Large intestine (tissue), 12 donors: ENCODE measurements at places on chromosomes 1 and 21. TPM values are rescaled to one million over a fixed set of nuclear protein-coding genes. Genes with fewer than 3 reads are reported as not detected.

DNA sequence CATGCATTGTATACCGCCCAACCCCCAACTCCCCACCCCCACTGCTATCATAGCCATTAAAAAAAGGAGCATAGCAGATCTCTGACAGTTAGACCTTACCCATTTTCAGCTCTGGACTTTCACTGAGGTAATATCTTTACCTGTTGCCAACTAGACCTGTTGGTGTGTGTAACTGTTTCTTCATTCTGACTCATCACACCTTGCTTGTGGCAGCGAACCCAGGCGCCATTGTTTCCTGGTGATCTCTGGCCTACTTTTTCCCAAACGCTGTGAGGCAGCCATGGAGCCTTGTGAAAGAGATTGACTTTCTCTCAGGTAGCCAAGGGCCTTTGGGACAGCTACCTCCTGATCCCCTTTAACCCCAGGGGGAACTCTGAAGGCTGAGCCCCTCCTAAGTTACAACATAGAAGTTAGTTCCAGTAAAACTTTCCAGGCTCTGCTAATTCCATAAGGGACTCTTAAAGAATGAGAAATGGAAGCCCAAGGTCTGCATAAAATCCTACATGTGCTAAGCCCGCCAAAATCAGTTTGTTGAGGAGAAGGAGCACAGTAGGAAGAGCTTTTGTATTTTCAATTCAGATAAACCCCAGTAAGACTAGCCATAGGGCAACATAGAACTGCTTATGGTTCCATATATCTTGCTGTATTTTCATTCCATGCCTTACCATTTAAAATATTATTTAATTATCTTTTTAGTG, 196.1 kb upstream of the CAMK1G start:
- H3K4me1 ChIP-seq = no peaks in the 10 kb centered on the region
- no peak overlapping the region for H3K27ac ChIP-seq
- H3K27me3 ChIP-seq = no peaks in the 10 kb centered on the region
- no peaks in the 10 kb centered on the region for H3K36me3 ChIP-seq

GRCh38 chr1:234553240-234554188, 56.5 kb downstream of the IRF2BP2 start:
- H3K4me1 ChIP-seq = peaks cover 11% of the 10 kb centered on the region
- no peaks in the 10 kb centered on the region for H3K27me3 ChIP-seq
- peak; percentile 74 for DNase-seq
- peak overlapping the region; percentile 84 for H3K27ac ChIP-seq
- H3K36me3 ChIP-seq = no peaks in the 10 kb centered on the region

- no peaks in the 10 kb centered on the region for H3K27me3 ChIP-seq
- H3K4me1 ChIP-seq = no peaks in the 10 kb centered on the region
- no peaks in the 10 kb centered on the region for H3K36me3 ChIP-seq
- no peak overlapping the region for H3K27ac ChIP-seq
- no peak overlapping the region for H3K4me3 ChIP-seq
- no peak for DNase-seq
These were observed 55.7 kb downstream of the PSMG1 start for GRCh38 chr21:39127506-39127905.

DNA sequence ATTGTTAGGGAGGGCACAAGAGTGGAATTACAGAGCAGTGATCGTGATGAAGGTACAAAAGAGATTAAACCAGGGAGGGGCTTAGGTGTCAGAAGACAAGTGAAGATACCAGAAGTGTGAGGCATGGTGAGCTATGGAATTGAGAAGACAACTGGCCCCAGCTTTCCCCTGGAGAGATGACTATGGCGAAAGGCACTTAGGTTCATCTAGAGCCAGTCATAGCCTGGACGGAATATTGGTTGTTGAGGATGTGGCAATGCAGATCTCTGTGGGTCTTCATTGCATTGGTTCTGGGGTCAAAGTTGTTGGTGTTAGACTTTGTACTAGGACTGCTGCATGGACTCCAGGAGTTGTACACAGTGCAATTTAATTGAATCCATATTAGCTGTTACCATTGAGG, 115.7 kb downstream of the FASLG start:
- H3K27ac ChIP-seq = no peak overlapping the region
- H3K36me3 ChIP-seq = no peaks in the 10 kb centered on the region
- H3K27me3 ChIP-seq = no peaks in the 10 kb centered on the region
- H3K4me1 ChIP-seq = no peaks in the 10 kb centered on the region

DNA sequence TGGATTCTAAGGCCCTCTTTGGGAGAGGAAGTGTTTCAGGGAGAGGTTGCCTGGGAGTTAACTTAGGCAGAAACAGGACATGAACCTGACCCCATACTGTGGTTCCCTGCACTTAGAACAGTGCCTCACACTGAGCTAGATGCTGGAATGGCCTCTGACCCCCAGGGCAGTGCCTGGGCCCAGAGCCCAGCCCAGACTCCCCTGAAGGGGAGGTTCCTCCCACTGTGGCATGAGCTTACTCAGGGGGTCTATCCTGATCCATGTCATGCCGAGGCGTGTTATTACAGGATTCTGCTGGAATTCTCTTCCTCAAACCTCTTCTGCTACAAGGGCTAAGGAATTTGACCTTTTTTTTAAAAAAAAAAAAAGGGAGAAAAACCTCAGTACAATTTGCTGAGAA, 72.2 kb downstream of the MRPL37 start:
- peaks cover 48% of the 10 kb centered on the region for H3K4me1 ChIP-seq
- H3K36me3 ChIP-seq = peaks cover 5% of the 10 kb centered on the region
- H3K4me3 ChIP-seq = no peak overlapping the region
- no peaks in the 10 kb centered on the region for H3K27me3 ChIP-seq
- no peak for DNase-seq
- peak overlapping the region; percentile 47 for H3K27ac ChIP-seq

DNA sequence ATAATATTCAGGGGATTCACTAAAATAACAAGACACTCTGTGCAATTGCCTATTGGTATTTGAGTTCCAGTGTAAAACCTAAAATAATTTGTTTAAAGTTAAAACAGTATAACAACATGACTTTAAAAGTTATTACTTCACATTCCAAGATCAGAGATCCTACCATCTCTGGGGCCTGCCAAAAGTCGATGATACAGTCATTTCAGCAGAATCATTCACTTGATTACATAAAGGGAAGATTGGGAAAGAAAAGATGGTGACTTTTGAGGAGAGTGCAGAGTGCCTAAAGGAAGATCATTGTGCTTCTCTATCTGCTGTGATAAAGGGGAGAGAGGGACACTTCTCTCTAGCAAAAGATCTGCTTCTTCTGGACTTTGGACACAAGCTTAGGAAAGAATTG, 784.4 kb upstream of the ADGRL4 start:
- no peaks in the 10 kb centered on the region for H3K27me3 ChIP-seq
- H3K4me1 ChIP-seq = no peaks in the 10 kb centered on the region
- DNase-seq = no peak
- no peak overlapping the region for H3K4me3 ChIP-seq

DNA sequence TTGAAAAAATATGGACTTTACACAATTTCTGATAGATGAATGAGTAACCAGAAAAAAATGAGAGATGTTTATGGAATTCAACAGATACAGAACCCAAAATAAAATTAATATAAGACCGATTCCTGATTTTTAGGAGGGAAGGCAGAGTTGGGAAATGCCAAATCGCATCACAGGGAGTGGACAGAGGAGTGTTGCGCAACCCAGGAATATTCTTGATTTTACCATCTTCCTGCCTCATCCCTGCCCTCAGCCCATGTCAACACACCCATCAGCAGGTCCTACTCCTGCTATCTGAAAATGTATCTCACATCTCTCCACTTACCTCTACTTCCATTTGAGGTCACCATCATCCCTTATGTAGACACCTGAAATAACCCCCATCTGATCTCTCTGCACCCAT, 221.0 kb downstream of the DSCAM start:
- no peak for DNase-seq
- no peaks in the 10 kb centered on the region for H3K27me3 ChIP-seq

DNA sequence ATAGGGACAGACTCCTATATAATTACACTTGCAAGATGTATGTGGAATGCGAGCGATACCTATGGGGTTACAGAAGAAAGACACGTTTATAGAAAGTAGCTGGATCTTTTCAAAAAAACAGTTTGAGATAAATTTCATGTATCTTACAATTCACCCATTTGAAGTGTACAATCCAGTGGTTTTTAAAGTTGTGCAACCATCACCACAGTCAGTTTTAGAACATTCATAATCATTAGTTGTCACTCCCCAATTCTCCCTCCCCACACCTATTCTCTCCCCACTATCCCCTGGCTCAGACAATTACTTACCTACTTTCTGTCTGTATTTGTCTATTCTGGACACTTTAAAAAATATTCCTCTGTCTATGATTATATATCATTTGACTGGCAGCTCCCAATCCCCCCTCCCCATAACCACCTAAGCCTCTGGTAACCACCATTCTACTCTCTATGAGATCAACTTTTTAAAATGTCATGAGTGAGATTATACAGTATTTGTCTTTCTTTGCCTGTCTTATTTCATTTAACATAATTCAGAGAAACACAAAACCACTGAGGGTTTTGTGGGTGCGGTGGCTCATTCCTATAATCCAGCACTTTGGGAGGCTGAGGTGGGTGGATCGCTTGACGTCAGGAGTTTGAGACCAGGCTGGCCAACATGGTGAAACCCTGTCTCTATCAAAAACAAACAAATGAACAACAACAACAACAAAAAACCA, 39.1 kb downstream of the MRPS6 start:
- H3K36me3 ChIP-seq = peaks cover 11% of the 10 kb centered on the region
- peaks cover 12% of the 10 kb centered on the region for H3K4me1 ChIP-seq
- H3K27me3 ChIP-seq = no peaks in the 10 kb centered on the region
- H3K27ac ChIP-seq = no peak overlapping the region

DNA sequence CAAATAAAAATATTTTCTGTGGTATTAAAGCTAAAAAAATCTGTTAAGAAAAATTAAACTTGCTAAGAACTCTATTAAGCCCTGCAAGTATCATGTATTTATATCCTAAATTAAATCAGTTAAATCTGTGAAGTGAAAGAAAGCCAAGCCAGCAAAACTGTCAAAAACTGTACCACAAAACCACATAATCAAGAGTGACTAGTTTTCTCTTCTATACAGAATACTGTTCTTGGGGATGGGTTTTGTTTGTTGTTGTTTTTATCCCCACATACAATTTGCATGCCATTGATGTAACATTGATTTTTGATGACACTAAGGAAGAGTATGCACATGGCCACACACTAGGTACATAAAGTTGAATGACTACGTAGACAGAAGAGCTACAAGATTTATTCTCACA, 20.4 kb downstream of the DPH5 start:
- no peaks in the 10 kb centered on the region for H3K4me1 ChIP-seq
- peaks cover 3% of the 10 kb centered on the region for H3K36me3 ChIP-seq
- no peaks in the 10 kb centered on the region for H3K27me3 ChIP-seq
- no peak overlapping the region for H3K27ac ChIP-seq
- no peak overlapping the region for H3K4me3 ChIP-seq

DNA sequence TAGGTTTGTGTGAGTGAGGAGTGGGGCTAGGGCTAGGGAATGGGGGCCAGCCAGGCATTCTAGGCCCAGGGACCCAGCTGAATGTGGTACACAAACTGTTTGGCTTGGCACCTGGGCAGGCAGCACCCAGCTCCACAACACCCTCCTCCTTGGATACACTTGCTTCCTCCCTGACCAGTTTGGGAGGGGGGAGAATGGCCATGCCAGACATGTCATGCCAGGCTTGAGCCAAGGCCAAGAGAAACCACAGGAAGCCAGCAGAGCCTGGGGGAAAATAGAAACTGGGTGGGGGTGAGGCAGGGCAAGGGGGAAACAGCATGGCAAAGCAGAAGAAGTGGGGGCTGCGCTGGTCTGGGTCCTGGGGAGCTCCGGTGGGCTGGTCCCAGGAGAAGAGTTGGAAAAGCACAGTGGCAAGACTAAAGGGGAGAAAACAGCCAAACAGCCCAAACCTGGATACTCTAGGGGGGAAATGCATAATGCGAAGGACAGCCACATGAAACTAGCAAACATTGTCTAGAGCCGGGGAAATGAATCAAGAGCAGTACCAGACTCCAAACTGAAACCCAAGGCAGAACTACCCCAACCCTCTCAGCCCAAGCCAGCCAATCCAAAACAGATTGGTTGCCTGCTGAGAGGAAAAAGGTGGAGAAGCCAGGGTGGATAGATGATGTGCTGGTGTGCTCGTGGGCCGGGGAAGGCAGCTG, 47.9 kb downstream of the LGR6 start:
- H3K36me3 ChIP-seq = no peaks in the 10 kb centered on the region
- no peaks in the 10 kb centered on the region for H3K4me1 ChIP-seq

DNA sequence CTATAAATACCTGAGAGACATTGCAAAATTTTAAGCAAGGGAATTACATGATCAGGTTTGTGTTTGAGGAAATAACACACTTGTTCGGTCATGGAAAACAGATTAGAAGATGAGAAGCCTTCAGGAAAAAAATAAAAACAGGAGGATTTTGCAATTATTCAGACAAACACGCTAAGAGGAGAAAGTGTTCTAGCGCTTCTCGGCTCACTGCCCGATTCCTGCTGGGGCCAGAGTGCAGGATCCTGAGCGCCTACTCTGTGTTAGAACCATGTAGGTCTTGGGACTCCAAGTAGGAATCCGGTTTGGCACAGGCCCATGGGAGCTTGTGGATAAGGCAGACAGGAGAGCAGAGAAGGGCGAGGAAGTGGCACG, 8.1 kb upstream of the PRELP start:
- no peak overlapping the region for H3K4me3 ChIP-seq
- H3K27me3 ChIP-seq = peaks cover 2% of the 10 kb centered on the region
- H3K36me3 ChIP-seq = no peaks in the 10 kb centered on the region
- no peak overlapping the region for H3K27ac ChIP-seq

DNA sequence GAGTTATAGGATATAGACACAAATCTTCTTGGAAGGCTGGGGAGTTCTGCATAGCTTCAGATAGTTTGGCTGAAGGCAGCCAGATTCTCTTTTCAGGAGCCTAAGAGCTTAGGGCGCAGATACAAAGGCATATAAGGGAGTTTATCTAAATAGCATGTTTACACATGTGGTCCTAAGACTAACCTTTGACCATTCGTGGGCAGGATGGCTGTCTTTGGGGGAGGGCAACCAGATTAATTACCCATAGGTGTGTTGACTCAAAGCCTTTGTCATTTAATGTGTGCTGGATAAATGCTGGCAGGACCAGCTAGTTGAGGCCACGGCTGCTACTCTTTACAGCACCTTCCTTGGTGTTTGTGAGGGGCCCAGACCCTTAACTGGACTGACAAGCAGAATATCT, 71.8 kb downstream of the IER5 start:
- DNase-seq = no peak
- no peaks in the 10 kb centered on the region for H3K27me3 ChIP-seq
- no peaks in the 10 kb centered on the region for H3K36me3 ChIP-seq
- H3K4me1 ChIP-seq = no peaks in the 10 kb centered on the region

DNA sequence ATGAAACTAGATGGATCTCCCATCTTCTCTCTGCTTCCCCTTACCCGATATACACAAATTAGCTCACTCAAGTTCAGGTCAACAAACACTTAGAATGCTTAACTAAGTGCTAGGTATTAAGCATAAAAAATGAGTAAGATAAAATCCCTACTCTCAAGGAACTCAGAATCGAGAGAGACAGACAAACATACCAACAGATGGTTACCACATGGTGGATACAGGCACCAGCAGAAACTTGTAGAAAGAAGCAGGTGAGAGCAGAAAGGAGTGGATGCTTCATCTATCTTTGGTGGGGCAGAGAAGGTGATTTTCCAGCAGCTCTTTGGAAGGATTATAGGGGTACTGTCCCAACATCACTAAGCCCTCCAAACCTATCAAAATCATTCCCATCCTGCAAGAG, 32.2 kb downstream of the C8B start:
- H3K27me3 ChIP-seq = no peaks in the 10 kb centered on the region
- H3K4me1 ChIP-seq = no peaks in the 10 kb centered on the region
- no peak overlapping the region for H3K4me3 ChIP-seq

NPPA gene
- polyA plus RNA-seq = 1.8 TPM

CYP4A22 gene
- 0.03 TPM for polyA plus RNA-seq

ACTL8 gene
- polyA plus RNA-seq = not detected

GABPA gene
- polyA plus RNA-seq = 26.3 TPM

REG4 gene
- polyA plus RNA-seq = 548 TPM

TCP10L gene
- 0.70 TPM for polyA plus RNA-seq

FCGR2B gene
- polyA plus RNA-seq = 0.06 TPM
